ENCODE measurements at places on chromosomes 2 and 18.

GRCh38 chr2:149164827-149165226 is 126.3 kb downstream of the LYPD6B start:
- no peak for DNase-seq

DNA sequence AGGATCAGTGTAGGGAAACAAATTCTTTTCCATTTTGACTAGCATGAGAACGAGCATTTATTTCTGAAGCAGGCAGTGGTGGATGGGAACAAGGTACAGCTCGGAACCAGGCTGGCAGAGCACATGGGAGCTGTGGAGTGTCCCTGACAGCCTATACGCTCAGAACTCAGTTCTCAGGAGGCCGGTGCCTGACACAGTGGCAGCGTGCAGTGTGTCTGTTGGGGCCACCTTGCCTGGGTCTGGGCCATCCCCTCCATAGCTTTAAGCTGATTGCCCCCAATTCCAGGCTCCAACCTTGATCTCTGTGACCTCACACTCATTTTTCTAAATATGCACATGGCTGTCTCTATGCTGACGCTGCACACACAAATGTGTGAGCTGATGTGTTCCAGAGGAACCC is 54.5 kb upstream of the ATG16L1 start:
- DNase-seq = no peak

GRCh38 chr18:13211534-13211933 is 7.0 kb upstream of the LDLRAD4 start:
- no peak for DNase-seq

DNA sequence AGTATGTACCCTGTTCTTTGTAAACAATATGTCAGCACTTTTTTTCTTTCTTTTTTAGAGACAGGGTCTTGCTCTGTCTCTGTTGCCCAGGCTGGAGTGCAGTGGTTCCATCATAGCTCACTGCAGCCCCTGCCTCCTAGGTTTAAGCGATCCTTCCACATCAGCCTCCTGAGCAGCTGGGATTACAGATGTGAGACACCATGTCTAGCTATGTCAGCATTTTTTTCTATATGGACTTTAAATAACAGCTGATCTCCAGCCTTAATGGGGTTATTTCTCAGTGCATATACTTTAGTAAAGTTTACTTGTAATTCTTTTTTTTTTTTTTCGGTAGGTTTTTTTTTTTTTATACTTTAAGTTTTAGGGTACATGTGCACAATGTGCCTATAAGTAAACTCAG is 26.6 kb downstream of the ABCG5 start:
- DNase-seq = no peak

DNA sequence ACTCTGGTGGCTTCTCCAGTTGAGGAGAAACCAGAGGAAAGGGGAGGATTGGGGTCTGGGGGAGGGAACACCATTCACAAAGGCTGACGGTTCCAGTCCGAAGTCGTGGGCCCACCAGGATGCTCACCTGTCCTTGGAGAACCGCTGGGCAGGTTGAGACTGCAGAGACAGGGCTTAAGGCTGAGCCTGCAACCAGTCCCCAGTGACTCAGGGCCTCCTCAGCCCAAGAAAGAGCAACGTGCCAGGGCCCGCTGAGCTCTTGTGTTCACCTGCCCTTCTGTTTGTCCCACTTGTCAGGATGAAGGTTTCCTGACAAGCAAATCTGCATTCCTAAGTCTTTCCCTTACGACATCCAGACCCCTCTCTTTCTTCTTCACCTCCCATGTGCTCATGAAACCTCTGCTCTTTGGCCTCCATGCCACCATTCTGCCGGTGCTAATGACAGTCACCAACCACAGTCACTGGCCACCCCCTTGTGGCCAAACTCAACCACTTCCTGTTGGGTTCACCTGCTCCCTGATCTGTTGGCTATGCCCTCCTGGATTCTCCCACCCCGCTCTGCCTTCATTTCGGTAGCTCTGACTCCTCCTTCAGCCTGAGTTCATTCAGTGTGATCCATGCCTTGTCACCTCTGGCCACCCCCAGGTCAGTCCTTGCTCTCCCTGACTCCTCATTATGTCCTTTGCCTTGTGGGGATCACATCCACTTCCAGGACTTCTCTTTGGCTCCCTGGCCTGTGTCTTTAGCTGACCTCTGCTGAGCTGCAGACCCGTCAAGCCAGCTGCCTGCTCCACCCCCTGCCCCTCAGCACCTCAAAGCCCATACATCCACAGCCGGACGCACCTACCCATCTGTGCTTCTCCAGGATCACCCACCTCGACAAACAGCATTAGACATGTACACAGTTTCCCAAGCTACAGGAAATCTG is 17.6 kb downstream of the EMX1 start:
- no peak for DNase-seq

Measured in fibroblast of villous mesenchyme (primary cell).